Calu3 (cell line): ENCODE measurements at places on chromosomes 6 and 20. TPM values are rescaled to one million over a fixed set of nuclear protein-coding genes. Genes with fewer than 3 reads are reported as not detected.

DNA sequence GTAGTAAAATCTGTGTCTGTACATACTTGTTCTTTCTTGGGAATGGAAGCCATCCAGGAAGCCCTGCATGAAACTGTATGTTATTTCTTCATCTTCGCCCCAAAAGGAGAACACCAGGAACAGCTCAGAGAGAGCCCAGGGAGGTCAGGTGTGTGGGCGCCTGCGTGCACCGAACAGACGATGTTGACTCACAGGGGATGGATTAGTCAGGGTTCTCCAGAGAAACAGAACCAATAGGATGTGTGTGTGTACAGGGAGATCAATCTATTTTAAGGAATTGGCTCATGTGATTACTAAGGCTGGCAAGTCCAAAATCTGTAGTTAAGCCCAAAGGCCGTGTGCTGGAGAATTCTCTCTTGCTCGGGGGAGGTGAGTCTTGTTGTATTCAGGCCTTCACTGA, 45.7 kb downstream of the RNASET2 start:
- DNase-seq: no peak
- H3K36me3 ChIP-seq: no peaks in the 10 kb centered on the region
- no peaks in the 10 kb centered on the region for H3K27me3 ChIP-seq

ZNF334 gene
- not detected in 2 replicates for total RNA-seq

RGS17 gene
- 0.64 and 0.78 TPM in 2 replicates for total RNA-seq

- H3K27me3 ChIP-seq: peaks cover 22% of the 10 kb centered on the region
- H3K36me3 ChIP-seq: no peaks in the 10 kb centered on the region
- no peak overlapping the region for H3K4me3 ChIP-seq
- no peaks in the 10 kb centered on the region for H3K4me1 ChIP-seq
- no peak overlapping the region for H3K27ac ChIP-seq
- DNase-seq: no peak
Measured at GRCh38 chr20:595330-596308, 14.5 kb downstream of the TCF15 start.

GRCh38 chr6:37319156-37319555, 34.6 kb upstream of the RNF8 start:
- H3K36me3 ChIP-seq: peaks cover 22% of the 10 kb centered on the region
- H3K4me1 ChIP-seq: peaks cover 25% of the 10 kb centered on the region
- no peak for DNase-seq
- H3K27ac ChIP-seq: no peak overlapping the region
- H3K27me3 ChIP-seq: no peaks in the 10 kb centered on the region

FBXO5 gene
- 17.6 and 21.1 TPM in 2 replicates for total RNA-seq

PROCR gene
- 9.7 and 10.3 TPM in 2 replicates for total RNA-seq

- no peaks in the 10 kb centered on the region for H3K27me3 ChIP-seq
- H3K4me3 ChIP-seq: no peak overlapping the region
- no peaks in the 10 kb centered on the region for H3K36me3 ChIP-seq
- H3K27ac ChIP-seq: no peak overlapping the region
Measured at GRCh38 chr20:20386192-20386591, 18.3 kb downstream of the INSM1 start.

DNA sequence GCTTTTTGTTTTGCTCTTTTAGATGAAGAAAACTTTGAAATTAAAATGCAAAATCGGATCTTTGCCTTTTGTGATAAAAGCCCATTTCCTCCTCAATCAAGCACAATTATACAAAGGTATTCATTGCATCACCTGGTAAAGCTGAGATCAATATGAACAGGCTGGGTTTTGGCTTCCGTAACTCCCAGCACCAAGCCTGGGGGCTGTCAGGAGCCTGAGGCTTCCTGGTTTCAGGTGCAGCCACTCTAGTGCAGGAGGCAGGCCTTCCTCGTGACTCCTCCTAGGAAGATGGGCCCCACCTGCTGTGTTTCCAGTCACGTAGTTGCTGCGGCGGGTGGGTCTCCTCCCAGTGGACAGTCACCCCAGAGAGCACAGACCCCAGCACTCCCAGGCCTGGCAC, 54.0 kb downstream of the EDN3 start:
- peaks cover 45% of the 10 kb centered on the region for H3K27me3 ChIP-seq
- no peak for DNase-seq
- no peaks in the 10 kb centered on the region for H3K4me1 ChIP-seq
- H3K4me3 ChIP-seq: no peak overlapping the region

- peak overlapping the region; percentile 1 for H3K27ac ChIP-seq
- no peaks in the 10 kb centered on the region for H3K27me3 ChIP-seq
- H3K36me3 ChIP-seq: peaks cover 6% of the 10 kb centered on the region
Measured at GRCh38 chr6:34630040-34630439, 66.5 kb downstream of the ILRUN start.

- H3K4me3 ChIP-seq: no peak overlapping the region
- peak overlapping the region; percentile 23 for H3K27ac ChIP-seq
- no peaks in the 10 kb centered on the region for H3K36me3 ChIP-seq
- H3K27me3 ChIP-seq: no peaks in the 10 kb centered on the region
- peaks cover 23% of the 10 kb centered on the region for H3K4me1 ChIP-seq
Measured at GRCh38 chr6:25154034-25154596, 125.1 kb upstream of the CARMIL1 start.

GRCh38 chr6:14734416-14735340, 511.2 kb upstream of the JARID2 start:
- DNase-seq: no peak
- peak overlapping the region; percentile 98 for H3K27ac ChIP-seq
- peaks cover 32% of the 10 kb centered on the region for H3K4me1 ChIP-seq
- no peaks in the 10 kb centered on the region for H3K27me3 ChIP-seq
